ENCODE measurements at places on chromosomes 1 and 21.

DNA sequence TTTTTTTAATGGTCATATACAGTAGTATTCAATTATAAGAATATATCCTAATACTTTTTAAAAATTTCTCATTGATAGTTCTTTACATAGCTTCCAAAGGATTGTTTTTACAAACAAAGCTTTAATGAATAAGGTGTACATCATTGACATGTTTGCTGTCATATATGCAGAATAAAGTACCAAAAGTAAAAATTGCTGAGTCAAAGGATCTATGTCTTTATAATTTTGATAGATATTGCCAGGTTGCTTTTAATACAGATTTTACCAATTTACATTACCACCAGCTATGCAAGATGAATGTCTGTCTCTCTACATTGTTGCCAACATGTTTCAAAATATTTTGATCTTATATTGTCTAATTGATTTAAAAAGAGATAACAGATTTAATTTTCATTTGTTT, 173.9 kb upstream of the FAM78B start:
- DNase-seq = no peak

GRCh38 chr1:196450143-196451095, 157.8 kb downstream of the KCNT2 start:
- no peak for DNase-seq

GRCh38 chr1:228923973-228924686, 188.9 kb downstream of the RHOU start:
- DNase-seq = no peak

- DNase-seq = no peak
These were observed 141.9 kb upstream of the MAP1LC3C start for GRCh38 chr1:242140836-242141235.

- DNase-seq = no peak
These were observed 1130.3 kb downstream of the PLA2G4A start for GRCh38 chr1:187959062-187959461.

GRCh38 chr1:108009603-108010195, 44.7 kb upstream of the VAV3 start:
- no peak for DNase-seq

DNA sequence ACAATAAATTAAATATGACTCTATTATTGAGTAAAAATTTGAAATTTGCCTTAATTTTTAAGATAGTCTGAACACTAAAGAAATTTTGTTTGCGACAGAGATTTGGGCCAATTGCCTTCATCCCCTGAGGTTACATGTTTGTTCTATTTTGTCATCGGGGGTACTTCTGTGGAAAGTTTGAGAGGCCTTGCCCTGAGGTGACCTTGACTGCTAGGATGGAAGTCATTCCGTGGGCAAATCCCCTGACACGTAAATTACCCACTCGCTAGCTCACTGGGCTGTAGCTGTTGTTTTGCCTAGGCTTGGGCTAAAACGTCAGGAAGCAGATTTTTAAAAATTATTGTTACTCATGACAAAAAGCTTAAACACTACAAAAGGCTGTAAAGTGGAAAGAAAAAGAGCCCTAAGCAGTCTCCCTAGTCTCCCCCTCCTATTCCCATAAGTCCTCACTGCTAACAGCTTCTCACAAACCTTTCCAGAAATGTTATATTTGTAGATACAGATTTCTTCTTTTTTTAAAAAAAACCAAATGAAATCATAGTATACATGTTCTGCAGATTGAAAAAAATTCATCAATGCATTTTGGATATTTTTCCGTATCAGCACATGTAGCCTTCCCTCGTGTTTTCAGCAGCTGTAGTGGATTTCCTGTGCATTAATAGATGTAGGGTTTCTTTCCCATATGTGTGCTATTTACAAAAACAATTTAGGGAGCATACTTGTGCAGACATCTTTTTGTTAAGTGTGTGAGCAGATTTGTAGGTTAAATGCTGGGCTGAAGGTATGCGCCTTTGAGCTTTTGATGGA, 142.7 kb downstream of the MRPS6 start:
- DNase-seq = no peak

DNA sequence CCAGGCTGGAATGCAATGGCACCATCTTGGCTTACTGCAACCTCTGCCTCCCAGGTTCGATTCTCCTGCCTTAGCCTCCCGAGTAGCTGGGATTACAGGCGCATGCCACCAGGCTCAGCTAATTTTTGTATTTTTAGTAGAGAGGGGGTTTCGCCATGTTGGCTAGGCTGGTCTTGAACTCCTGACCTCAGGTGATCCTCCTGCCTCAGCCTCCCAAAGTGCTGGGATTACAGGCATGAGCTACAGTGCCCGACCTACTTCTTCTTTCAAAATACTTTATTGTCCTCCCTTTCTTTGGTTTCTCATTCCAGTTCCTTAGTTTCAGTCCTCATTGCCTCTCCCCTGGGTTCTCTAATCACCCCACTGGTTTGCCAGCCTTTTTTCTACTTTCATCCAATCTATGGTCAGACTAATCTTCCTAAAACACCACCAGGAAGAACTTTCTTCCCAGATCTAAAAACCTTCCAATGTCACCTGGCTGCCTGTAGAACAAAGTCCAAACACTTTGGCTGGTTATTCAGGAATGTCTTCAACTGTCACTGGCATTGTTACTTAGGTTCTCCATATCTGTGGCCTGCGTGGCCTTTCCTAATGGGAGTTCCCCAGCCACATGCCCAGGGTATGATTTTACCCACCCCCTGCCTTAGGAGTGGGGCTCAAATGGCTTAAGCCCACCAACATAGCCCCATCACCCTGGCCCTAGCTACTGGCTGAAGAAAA, 29.0 kb upstream of the SLC30A1 start:
- no peak for DNase-seq

DNA sequence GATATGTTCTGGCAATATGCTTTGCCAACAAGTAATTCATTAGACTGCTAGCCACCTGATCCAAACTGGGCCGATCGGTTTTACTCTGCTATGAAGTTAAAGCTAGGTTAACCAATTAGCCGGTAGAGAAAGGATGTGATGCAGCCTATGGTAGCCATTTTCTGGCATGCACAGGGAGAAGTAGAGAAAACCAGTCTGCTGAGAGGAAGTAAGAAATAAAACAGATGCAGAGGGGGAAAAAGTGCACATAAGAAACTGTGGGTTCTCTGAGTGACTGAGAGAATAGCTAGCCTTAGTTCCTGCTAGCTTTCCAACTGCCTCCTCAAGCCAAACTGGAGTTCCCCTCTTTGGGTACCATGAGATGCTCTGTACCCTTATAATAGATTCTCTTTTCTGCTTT, 52.8 kb downstream of the ARID4B start:
- no peak for DNase-seq
